MCF 10A (cell line): ENCODE measurements at places on chromosomes 3 and 15.

- H3K4me1 ChIP-seq = no peaks in the 10 kb centered on the region
- peak; percentile 7 for DNase-seq
- H3K27ac ChIP-seq = no peak overlapping the region
- H3K27me3 ChIP-seq = peaks cover 13% of the 10 kb centered on the region
- H3K4me3 ChIP-seq = no peak overlapping the region
- no peaks in the 10 kb centered on the region for H3K36me3 ChIP-seq
These were observed 170.1 kb downstream of the CNTN4 start for GRCh38 chr3:2268779-2269178.

- H3K27ac ChIP-seq = peak overlapping the region; percentile 75
- H3K36me3 ChIP-seq = peaks cover 13% of the 10 kb centered on the region
- no peaks in the 10 kb centered on the region for H3K27me3 ChIP-seq
- peak overlapping the region; percentile 33 for H3K4me3 ChIP-seq
- DNase-seq = peak; percentile 80
- peaks cover 6% of the 10 kb centered on the region for H3K4me1 ChIP-seq
These were observed 1.1 kb upstream of the SPTBN5 start for GRCh38 chr15:41894791-41895463.

GRCh38 chr3:43005981-43006380, 26.9 kb downstream of the GASK1A start:
- H3K27ac ChIP-seq = no peak overlapping the region
- DNase-seq = no peak
- no peaks in the 10 kb centered on the region for H3K36me3 ChIP-seq

DNA sequence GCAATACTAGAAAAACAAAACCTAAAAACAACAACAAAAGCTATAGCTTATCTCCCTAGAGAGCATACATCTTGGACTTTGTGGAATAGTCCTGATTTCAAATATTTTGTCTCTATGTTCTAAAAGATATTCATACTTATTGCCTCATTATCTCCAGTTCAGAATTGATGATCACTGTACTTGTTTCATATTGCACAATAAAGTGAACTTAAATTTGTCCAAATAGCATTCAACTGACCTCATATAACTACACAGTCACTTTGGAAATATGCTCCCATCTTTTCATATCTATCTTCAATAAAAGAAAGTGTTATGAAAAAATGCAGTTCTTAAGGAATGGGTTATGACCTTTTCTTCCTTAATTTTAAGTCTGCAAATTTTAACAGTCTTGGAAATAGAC, 228.6 kb upstream of the CMC1 start:
- H3K36me3 ChIP-seq = no peaks in the 10 kb centered on the region
- peaks cover 9% of the 10 kb centered on the region for H3K4me1 ChIP-seq
- H3K27ac ChIP-seq = no peak overlapping the region
- H3K4me3 ChIP-seq = no peak overlapping the region

- no peak for DNase-seq
- no peaks in the 10 kb centered on the region for H3K36me3 ChIP-seq
- no peak overlapping the region for H3K4me3 ChIP-seq
- H3K27ac ChIP-seq = no peak overlapping the region
These were observed 94.7 kb downstream of the DLG1 start for GRCh38 chr3:197203714-197204146.

DNA sequence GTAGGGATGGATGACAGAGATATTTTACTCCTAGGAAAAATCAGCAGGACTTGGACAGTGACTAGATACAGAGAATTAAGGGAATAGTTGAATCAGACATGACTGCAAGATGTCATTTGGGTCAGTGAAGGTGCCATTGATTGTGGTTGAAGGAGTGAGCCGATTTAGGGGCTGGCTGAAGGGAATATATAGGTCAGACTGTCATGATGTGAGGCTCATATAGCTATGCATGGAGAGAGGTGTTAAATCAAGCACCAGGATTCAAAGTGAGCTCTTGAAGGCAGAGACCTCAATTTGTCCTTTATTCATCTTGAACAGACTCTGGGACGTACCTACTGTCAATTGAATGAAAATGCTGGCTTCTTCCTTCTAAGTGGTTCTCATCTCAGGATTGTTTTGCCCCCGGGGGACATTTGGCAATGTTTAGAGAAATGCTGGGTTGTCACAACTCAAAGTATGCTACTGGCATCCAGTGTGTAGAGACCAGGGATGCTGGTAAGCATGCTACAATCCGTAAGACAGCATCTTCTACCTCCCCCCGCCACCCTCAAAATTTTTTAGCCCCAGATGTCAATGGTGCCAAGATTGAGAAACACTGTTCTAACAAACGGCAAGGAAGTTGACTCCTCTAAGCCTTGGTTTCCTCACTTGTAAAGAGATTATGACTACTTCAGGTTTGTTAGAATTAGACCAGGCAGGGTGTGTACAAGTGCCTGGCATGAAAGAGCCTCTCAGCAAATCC, 7.8 kb downstream of the ATP2C1 start:
- H3K27ac ChIP-seq = no peak overlapping the region
- H3K4me3 ChIP-seq = no peak overlapping the region
- no peaks in the 10 kb centered on the region for H3K36me3 ChIP-seq
- no peaks in the 10 kb centered on the region for H3K27me3 ChIP-seq
- no peak for DNase-seq

- peaks cover 11% of the 10 kb centered on the region for H3K4me1 ChIP-seq
- no peak overlapping the region for H3K27ac ChIP-seq
- no peaks in the 10 kb centered on the region for H3K36me3 ChIP-seq
- DNase-seq = no peak
These were observed 10.6 kb upstream of the POLG start for GRCh38 chr15:89345248-89345647.

GRCh38 chr3:83453056-83453455, 1505.7 kb upstream of the CADM2 start:
- H3K27me3 ChIP-seq = no peaks in the 10 kb centered on the region
- H3K27ac ChIP-seq = no peak overlapping the region
- H3K4me3 ChIP-seq = no peak overlapping the region
- no peak for DNase-seq

- peak overlapping the region; percentile 87 for H3K4me3 ChIP-seq
- peaks cover 19% of the 10 kb centered on the region for H3K36me3 ChIP-seq
- DNase-seq = no peak
- H3K4me1 ChIP-seq = peaks cover 31% of the 10 kb centered on the region
- H3K27me3 ChIP-seq = no peaks in the 10 kb centered on the region
These were observed 423 bp downstream of the CHAC1 start for GRCh38 chr15:40953713-40954074.

GRCh38 chr3:55483196-55484095, 3.7 kb downstream of the WNT5A start:
- peaks cover 17% of the 10 kb centered on the region for H3K36me3 ChIP-seq
- H3K4me1 ChIP-seq = peaks cover 16% of the 10 kb centered on the region
- no peaks in the 10 kb centered on the region for H3K27me3 ChIP-seq
- peak overlapping the region; percentile 79 for H3K27ac ChIP-seq

DNA sequence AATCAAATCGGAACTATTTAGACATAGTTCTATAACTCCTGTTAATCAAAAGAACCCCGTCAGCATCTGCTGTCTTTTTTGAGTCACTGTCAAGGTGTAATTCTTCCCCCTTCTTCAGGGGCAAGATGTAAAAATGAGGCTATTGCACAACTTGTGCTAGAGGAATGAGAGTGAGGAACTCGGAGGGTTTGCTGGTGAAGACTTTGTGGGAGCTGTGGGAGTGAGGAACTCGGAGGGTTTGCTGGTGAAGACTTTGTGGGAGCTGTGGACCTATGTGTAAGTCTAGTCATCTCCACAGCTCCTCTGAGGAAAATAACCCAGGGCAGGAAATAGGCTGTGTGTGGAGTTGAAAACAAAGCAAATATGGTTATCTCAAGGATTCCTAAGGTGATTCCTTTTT, 2.5 kb upstream of the CERS3 start:
- H3K4me3 ChIP-seq = no peak overlapping the region
- DNase-seq = no peak
- H3K36me3 ChIP-seq = no peaks in the 10 kb centered on the region
- H3K27ac ChIP-seq = no peak overlapping the region

GRCh38 chr15:90407871-90408317, 19.9 kb downstream of the IQGAP1 start:
- peaks cover 51% of the 10 kb centered on the region for H3K4me1 ChIP-seq
- H3K27ac ChIP-seq = peak overlapping the region; percentile 87
- peak; percentile 3 for DNase-seq
- H3K4me3 ChIP-seq = no peak overlapping the region
- peaks cover 43% of the 10 kb centered on the region for H3K36me3 ChIP-seq

- DNase-seq = no peak
- no peaks in the 10 kb centered on the region for H3K4me1 ChIP-seq
- peaks cover 72% of the 10 kb centered on the region for H3K36me3 ChIP-seq
- H3K4me3 ChIP-seq = no peak overlapping the region
- H3K27me3 ChIP-seq = no peaks in the 10 kb centered on the region
These were observed 54.4 kb downstream of the PGPEP1L start for GRCh38 chr15:98953000-98953787.

DNA sequence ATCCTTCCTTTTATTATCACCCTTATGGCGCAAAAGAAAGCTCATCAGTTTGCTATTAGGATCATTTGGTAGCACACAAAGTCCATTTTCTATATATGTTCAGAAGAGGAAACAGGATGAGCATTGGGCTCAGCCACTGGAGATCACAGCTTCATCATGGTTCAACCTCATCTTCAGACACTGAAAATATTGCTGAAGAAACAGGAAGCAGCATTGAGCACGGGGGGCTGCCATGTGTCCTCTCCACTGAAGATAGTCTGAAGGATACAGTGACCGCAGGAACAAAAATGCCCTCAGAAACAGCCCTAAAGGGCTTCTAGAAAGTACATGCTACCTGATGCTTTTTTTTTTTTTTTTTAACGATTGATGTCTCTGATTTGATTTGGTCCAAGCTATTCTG, 835.3 kb upstream of the CFAP20DC start:
- H3K4me1 ChIP-seq = peaks cover 3% of the 10 kb centered on the region
- no peak for DNase-seq
- no peak overlapping the region for H3K4me3 ChIP-seq

DNA sequence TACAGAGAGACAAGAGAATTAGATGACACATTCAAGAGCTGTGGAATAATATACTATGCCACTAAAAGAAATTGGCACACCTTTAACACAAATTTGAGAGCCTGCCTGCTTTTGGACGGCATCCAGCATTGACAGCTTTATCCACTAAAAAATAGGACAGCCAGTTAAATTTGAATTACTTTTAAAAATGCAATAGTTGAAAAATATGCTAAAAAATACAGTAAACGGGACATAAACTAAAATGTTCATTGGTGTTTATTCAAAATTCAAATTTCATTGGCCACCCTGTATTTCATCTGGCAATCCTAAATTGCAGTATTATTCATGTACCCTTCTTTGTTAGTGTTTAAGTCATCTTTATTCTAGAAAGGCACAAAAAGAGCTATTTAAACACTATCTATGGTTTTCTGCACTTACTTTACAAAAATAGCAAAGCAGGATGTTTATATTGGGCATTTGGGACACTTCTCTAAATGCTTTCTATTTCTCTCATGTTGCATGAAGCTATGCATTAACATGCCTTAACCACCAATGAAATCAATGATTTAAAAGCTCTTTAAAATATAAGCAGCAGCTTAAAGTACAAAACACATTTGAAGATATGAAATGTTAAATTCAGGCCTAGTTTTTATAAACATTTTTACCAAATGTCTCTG, 160.1 kb downstream of the NEK10 start:
- H3K27me3 ChIP-seq = no peaks in the 10 kb centered on the region
- H3K4me1 ChIP-seq = no peaks in the 10 kb centered on the region
- no peaks in the 10 kb centered on the region for H3K36me3 ChIP-seq
- DNase-seq = no peak
- H3K27ac ChIP-seq = no peak overlapping the region

DNA sequence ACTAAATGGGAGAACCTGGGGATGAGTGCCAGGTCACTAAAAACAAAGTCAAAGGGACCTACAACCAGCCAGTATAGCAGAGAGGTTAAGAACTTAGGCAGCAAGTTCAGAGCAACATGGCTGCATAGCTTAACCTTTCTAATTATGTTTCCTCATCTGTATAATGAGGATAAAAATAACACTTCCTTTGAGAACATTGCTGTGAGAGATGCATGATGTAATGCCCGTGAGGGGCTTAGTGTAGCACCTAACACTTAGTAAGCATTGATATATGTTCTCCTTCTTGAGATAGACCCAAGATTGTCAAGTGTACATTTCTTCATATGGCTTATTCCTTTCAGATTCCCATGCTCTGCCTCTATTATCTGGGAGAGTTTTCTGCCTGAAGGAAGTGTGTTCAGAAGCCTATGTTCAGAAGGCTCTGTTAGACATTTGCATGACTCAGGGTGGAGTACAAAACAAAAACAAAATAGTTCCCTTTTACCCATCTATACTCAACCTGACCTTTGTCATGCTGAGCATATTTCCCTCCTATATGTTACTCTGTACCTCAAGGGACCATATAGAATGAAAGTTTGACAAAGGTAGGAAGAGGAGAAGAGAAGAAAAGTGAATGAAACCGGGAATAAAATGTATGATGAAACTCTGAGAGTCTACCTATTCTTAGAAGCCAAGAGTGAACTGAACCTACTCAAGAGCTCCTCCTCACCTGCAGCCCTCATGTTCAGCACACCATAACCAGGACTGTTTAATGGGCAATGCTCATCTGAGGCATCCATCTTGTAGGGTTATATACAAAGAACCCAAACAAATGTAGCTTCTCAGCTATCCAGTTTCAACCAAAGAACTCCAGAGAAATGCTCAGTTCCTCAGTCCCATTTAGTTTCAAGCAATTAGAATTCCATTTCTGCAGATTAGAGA, 70.7 kb upstream of the KCNMB2 start:
- no peak overlapping the region for H3K4me3 ChIP-seq
- DNase-seq = no peak
- H3K36me3 ChIP-seq = no peaks in the 10 kb centered on the region
- H3K4me1 ChIP-seq = no peaks in the 10 kb centered on the region

DNA sequence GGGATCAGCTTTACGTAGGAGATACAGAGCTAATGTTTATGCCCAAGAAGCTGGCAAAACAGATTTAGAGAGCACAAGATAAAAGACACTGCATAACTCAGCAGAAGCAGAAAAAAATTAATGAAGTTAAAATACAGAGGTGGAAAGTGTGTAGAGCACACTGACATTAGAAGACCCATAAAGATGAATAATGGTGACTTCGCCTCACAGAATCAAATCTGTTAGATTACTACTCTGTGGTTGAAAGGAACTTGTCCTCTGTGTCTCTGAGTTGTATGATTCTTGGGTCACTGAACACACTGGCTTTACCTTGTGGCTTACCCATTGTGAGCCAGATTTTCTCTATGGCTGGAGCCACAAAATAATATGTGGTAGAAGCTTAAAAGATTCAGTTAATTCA, 224.4 kb downstream of the PLCH1 start:
- H3K36me3 ChIP-seq = no peaks in the 10 kb centered on the region
- no peak for DNase-seq
- H3K4me3 ChIP-seq = no peak overlapping the region
- H3K27me3 ChIP-seq = no peaks in the 10 kb centered on the region
- H3K4me1 ChIP-seq = no peaks in the 10 kb centered on the region

DNA sequence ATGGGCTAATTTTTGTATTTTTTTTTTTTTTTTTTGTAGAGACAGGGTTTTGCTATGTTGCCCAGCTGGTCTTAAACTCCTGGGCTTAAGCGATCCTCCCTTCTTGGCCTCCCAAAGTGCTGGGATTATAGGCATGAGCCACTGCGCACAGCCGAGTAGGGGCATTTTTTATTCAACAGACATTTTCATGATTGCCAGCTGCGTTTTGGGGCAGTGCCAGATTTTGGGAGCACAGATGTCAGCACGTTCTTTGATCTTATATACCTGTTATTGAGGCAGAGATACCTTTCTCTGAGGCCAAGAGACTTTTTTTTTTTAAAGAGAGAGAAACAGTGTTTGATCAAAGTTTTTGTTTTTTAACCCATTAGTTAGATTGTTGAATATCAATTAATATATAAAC, 16.8 kb downstream of the NEO1 start:
- H3K4me1 ChIP-seq = peaks cover 5% of the 10 kb centered on the region
- no peak for DNase-seq
- no peak overlapping the region for H3K4me3 ChIP-seq
- H3K36me3 ChIP-seq = no peaks in the 10 kb centered on the region
- H3K27ac ChIP-seq = no peak overlapping the region
- peaks cover 9% of the 10 kb centered on the region for H3K27me3 ChIP-seq
